ENCODE measurements at places on chromosomes 1 and 21. TPM values are rescaled to one million over a fixed set of nuclear protein-coding genes. Genes with fewer than 3 reads are reported as not detected.
A peak's percentile ranks its signal among the peaks of the same experiment; 100 is the strongest.

GRCh38 chr1:183632964-183633363 is 2.6 kb downstream of the ARPC5 start:
- no peak for DNase-seq
- peaks cover 32% of the 10 kb centered on the region for H3K4me1 ChIP-seq
- peaks cover 3% of the 10 kb centered on the region for H3K36me3 ChIP-seq
- H3K4me3 ChIP-seq, result no peak overlapping the region
- H3K27ac ChIP-seq, result no peak overlapping the region

- no peaks in the 10 kb centered on the region for H3K36me3 ChIP-seq
- no peaks in the 10 kb centered on the region for H3K27me3 ChIP-seq
- H3K4me1 ChIP-seq, result no peaks in the 10 kb centered on the region
These were observed 18.1 kb upstream of the LRRC52 start for GRCh38 chr1:165525708-165526107.

HNRNPCL2 gene
- total RNA-seq, result not detected

DNA sequence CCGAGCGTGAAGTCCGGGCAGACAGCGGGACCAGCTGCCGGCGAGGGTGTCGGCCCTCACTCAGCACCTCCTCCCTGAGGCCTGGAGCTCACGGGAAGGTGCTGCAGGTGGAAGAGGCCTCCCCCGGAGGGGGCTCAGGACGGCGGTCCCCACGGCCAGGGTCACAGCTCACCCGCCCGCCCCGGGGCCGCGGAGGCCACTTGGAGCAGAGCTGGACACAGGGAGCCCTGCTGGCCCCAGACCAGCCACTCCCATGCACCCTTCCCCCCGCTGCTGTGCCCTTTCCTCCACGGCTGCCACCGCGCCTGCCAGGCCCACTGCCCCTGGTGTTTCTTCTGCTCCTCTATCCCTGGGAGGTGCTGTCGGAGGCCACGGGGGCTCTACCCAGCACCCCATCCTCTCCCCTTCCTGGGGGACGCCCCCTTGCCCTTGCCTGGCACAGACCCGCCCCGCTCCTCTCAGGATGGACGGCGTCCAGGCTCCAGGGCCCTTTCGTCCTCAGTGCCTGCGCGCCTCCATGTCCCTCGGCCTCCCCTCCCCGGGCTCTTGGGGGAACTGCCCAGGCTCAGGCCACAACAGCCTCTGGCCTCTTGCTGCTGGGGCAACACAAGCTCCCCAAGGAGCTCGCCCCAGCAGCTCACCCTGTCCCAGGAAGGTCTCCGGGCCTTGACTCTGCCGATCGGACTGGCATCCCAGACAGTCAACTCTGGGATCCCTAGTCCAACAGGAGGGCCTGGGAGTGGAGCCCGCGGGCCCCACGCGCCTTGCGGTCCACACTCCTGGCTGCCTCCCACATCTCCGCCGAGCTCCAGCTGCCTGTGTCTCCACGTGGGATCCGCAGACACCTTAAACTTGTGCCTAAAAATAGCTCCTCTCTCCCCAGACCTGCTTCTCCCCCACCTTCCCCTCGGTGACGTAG is 4.1 kb downstream of the TMEM240 start:
- no peaks in the 10 kb centered on the region for H3K27me3 ChIP-seq
- peaks cover under 1% of the 10 kb centered on the region for H3K36me3 ChIP-seq
- H3K4me1 ChIP-seq, result peaks cover 7% of the 10 kb centered on the region

- DNase-seq, result no peak
- H3K36me3 ChIP-seq, result no peaks in the 10 kb centered on the region
- H3K27me3 ChIP-seq, result no peaks in the 10 kb centered on the region
- no peak overlapping the region for H3K27ac ChIP-seq
- peaks cover 5% of the 10 kb centered on the region for H3K4me1 ChIP-seq
These were observed 134.0 kb downstream of the FAM78B start for GRCh38 chr1:166032572-166033371.

DNA sequence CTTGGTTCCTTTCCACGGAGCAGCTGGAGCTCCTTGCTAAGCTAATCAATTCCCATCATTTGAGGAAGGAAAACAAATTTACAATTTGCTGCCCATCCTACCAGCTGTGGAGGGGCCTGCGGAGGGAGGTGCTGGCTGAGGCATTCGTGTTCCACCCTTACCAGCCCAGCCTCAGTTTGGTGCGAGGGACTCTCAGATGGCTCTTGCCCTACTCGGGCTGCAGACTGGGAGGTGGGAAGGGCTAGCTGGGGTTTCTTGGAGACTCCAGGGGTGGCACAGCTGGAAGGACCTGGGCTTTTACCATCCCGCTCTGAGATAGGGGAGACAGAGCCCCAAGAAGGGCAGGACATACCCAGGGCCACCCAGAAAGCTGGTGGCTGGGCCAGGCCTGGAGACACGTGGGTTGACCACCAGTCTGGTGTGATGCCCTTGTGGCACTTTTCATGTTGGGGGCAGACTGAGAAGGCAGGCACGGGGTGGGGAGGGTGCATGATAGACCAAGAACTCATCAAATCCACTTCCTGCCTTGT is 17.7 kb downstream of the DISP3 start:
- no peaks in the 10 kb centered on the region for H3K36me3 ChIP-seq
- DNase-seq, result no peak
- no peak overlapping the region for H3K4me3 ChIP-seq

- H3K4me1 ChIP-seq, result no peaks in the 10 kb centered on the region
- no peak overlapping the region for H3K27ac ChIP-seq
- no peaks in the 10 kb centered on the region for H3K27me3 ChIP-seq
These were observed 307.9 kb downstream of the BACH1 start for GRCh38 chr21:29606613-29607012.

GRCh38 chr1:156601892-156602291 is 613 bp upstream of the GPATCH4 start:
- peaks cover 4% of the 10 kb centered on the region for H3K36me3 ChIP-seq
- no peaks in the 10 kb centered on the region for H3K27me3 ChIP-seq
- H3K27ac ChIP-seq, result peak overlapping the region; percentile 54
- peak overlapping the region; percentile 79 for H3K4me3 ChIP-seq
- H3K4me1 ChIP-seq, result peaks cover 16% of the 10 kb centered on the region

DNA sequence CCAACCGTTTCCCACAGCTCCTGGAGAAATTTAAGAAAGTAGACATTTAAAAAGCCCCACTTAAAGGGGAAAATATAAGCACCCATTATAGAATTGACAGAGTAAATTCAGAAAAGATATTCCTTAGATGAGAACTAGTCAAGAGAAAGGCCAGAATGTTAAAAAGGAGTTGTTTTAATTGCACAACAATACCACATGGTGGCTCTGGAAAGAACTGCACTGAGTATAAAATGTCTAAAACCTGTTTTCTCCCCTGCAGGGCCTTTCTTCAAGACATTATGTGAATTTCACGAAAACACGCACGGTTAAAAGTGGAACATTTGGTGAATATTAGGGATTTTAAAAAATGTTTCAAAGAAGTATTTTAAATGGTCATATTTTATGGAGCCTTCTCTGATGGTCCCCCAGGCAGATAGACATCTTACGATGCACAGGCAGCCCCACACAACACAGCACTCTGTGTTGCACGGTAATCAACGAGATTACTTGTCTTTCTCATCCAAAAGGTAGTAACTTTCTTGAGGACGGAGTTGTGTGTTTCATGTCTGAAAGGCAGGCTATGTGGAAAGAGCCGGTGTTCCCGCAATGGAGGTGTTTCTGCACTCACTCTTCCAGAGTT is 101.9 kb downstream of the PRRX1 start:
- no peak for DNase-seq
- no peaks in the 10 kb centered on the region for H3K27me3 ChIP-seq
- H3K4me1 ChIP-seq, result no peaks in the 10 kb centered on the region
- H3K36me3 ChIP-seq, result no peaks in the 10 kb centered on the region
- no peak overlapping the region for H3K4me3 ChIP-seq

DNA sequence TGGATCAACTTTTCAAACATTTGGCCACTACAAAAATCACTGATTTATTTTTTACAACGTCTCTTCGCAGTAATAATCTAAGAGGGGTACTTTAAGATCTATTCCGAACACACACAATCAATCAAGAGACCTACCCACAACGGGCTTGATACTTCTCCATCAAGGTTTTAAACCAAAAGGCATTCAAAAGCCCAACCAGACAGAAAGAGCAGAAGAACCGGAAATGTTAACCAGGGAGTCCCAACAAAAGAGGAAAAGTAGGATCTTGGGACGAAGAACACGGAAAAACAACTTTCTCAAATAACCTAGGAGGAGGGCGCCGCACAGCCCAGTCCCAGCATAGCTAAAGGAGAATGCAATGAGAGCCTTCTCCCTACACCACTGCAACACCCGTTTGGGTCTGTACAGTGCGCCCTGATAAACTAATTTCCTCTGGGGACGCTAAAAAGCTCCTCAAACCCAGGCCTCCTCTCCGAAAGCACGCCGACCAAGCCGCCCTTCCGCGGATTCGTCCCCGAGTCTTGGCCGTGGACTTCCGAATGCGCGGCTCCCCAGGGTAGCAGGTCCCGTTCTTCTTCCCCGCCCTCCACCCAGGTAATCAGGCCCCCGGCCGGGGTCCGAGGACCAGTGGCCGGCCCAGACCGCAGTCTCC is 623 bp downstream of the RPL22 start:
- H3K27me3 ChIP-seq, result no peaks in the 10 kb centered on the region
- H3K4me3 ChIP-seq, result peak overlapping the region; percentile 94
- H3K27ac ChIP-seq, result peak overlapping the region; percentile 86
- peaks cover 28% of the 10 kb centered on the region for H3K4me1 ChIP-seq
- DNase-seq, result peak; percentile 41

RIPPLY3 gene
- not detected for total RNA-seq

BRDT gene
- total RNA-seq, result not detected

- DNase-seq, result no peak
- H3K27me3 ChIP-seq, result no peaks in the 10 kb centered on the region
- no peak overlapping the region for H3K4me3 ChIP-seq
- H3K4me1 ChIP-seq, result no peaks in the 10 kb centered on the region
- peaks cover 5% of the 10 kb centered on the region for H3K36me3 ChIP-seq
- H3K27ac ChIP-seq, result no peak overlapping the region
These were observed 39.9 kb upstream of the RIPK4 start for GRCh38 chr21:41806773-41807172.

DNA sequence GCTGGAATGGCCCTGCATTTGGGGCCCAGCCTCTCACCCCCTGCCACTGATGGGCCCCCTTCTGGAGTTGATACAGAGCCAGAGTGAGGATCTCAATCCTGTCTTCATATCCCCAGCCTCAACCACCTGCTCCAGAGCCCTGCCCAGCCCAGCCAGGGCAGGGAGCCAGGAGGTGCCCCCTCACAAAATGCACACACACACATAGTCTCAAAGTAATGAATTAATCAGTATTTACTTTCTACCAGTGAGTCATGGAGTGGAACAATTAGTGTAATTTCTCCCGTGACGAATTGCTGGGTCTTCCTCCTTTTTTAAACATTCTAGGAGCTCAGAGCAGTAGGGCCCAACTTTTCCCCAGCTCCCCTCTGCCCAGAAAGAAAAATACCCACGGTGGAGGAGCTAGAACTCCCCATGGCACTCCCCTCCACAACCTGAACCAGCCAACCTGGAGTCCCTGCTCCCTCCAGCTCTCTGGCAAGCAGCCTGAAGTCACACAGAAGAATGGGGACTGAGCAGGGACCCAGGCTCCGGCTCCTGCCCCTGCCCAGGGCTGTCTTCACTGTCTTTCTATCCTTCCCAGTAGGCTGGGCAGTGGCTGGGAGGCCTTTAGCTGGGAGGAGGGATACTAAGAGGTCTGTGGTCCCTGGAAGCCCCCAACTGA is 29.3 kb downstream of the SDC3 start:
- no peak overlapping the region for H3K4me3 ChIP-seq
- H3K4me1 ChIP-seq, result no peaks in the 10 kb centered on the region
- H3K27me3 ChIP-seq, result no peaks in the 10 kb centered on the region
- no peak overlapping the region for H3K27ac ChIP-seq
- H3K36me3 ChIP-seq, result no peaks in the 10 kb centered on the region
- DNase-seq, result no peak

DNA sequence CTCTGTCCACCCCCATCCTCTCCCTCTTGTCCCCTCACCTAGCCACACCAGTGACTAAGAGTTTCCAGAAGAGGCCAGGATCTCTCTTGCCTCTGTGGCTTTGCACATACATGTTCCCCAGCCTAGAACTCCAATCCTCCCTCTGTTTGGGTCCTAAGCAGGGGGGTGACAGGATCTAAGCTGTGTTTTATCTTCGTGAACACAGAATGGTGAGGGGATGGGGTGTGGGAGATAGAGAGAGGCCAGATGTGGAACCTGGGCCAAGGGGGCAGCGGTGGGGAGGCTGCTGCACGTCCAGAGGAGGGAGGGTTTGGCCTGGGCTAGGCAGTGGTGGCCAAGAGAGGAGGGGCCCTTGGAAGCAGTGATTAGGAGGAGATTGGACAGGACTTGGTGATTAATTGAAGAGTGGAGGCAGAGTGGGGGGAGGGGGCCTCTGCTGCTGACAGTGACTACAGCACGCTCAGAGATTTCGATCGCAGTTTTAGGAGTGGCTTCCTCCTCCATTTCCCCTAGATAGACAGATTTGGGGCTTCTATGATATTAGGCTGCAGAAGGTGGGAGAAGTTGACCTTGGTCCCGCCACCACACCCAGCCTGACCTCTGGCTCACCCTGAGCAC is 17.1 kb upstream of the ADGRB2 start:
- DNase-seq, result no peak
- no peak overlapping the region for H3K4me3 ChIP-seq
- no peaks in the 10 kb centered on the region for H3K36me3 ChIP-seq
- H3K4me1 ChIP-seq, result no peaks in the 10 kb centered on the region
- H3K27me3 ChIP-seq, result no peaks in the 10 kb centered on the region
- no peak overlapping the region for H3K27ac ChIP-seq

GRCh38 chr1:187877220-187877619 is 1048.5 kb downstream of the PLA2G4A start:
- H3K27me3 ChIP-seq, result no peaks in the 10 kb centered on the region
- no peak overlapping the region for H3K27ac ChIP-seq
- H3K4me3 ChIP-seq, result no peak overlapping the region
- no peak for DNase-seq
- no peaks in the 10 kb centered on the region for H3K36me3 ChIP-seq

CLDN14 gene
- total RNA-seq, result 13.6 TPM

CR1L gene
- total RNA-seq, result 0.33 TPM

EMC1 gene
- 16.3 TPM for total RNA-seq

DNA sequence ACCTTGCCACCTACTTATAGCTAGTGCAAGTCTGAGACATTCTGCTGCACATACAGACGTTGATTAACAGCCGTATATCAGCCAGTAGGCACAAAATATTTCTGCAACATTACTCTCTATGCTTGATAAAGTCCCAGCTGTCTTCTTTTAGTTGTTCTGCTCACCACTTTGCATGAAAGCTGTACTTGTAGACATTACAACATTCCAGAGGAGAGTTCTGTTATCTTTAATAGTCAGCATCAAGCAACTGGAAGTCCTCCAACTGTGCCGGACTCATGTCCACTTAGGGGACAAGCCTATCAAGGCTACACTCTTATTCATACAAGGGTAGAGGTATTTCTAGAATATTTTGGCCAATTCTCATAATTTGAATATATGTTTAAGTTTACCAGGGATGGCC is 50.0 kb downstream of the CACHD1 start:
- no peaks in the 10 kb centered on the region for H3K27me3 ChIP-seq
- DNase-seq, result no peak
- no peak overlapping the region for H3K4me3 ChIP-seq
- H3K36me3 ChIP-seq, result no peaks in the 10 kb centered on the region

Measured in liver (tissue), 10 donors.